ENCODE measurements at places on chromosomes 3 and 15. TPM values are rescaled to one million over a fixed set of nuclear protein-coding genes. Genes with fewer than 3 reads are reported as not detected.

The TAMM41 gene
- total RNA-seq = 22.9 TPM

DNA sequence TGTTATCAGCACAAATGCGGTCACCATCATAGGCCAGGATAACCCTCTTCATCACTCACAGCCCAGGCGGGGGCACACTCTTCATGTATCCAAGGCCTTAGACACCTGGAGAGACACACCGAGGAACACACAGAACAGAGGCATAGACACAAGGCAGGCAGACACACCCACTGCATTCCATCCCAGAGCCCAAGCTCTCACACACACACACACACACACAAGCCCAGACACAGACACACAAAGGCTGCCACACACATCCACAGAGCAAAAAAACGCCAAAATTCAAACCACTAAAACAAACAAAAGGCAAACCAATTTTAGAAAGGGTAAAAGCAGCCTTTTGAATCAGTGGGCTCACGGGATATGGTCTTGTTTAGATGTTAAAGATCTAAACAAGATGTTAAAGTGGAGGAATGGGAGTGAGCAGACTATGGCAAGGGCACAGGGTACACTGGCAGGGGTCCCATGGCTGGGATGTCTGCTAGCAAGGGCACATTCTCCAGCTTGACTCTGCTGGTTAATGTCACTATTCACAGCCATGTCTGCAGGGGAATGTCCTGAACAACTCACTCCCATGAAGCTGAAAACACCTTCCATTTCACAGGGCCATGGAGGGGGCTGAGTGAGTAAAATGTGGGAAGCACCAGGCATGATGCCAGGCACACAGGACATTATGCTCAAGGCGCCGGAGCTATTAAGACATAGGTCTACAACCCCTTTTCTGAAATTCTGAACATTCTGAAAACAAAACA is 14.9 kb upstream of the CRABP1 start:
- DNase-seq = no peak
- no peaks in the 10 kb centered on the region for H3K36me3 ChIP-seq
- H3K27me3 ChIP-seq = no peaks in the 10 kb centered on the region
- H3K4me1 ChIP-seq = no peaks in the 10 kb centered on the region
- H3K4me3 ChIP-seq = no peak overlapping the region
- H3K27ac ChIP-seq = no peak overlapping the region

The CTXN2 gene
- total RNA-seq = not detected

DNA sequence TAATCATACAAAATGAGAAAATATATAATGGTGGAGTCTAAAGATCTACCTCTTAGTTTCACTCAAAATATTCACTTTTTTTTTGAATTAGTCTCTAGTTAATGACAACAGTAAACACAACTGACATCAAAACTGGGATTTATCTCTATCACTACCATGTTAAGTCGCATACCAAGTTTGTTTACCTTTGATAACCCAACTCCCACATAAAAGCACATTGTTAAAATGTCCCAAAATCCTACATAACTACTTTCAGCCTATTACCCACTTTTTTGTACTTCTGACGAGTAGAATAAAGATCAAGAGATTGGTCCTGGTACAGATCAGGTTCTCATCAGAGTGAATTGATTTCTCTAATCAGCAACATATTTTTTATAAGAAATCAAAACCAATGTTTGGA is 518.5 kb downstream of the EPHA3 start:
- H3K27me3 ChIP-seq = no peaks in the 10 kb centered on the region
- no peaks in the 10 kb centered on the region for H3K36me3 ChIP-seq
- no peak for DNase-seq
- no peak overlapping the region for H3K4me3 ChIP-seq
